ENCODE measurements at places on chromosomes 12 and 14.

GRCh38 chr12:100512692-100513091, 39.0 kb downstream of the NR1H4 start:
- DNase-seq, result no peak

- DNase-seq, result no peak
Measured at GRCh38 chr14:64878837-64879634, 671 bp downstream of the SPTB start.

DNA sequence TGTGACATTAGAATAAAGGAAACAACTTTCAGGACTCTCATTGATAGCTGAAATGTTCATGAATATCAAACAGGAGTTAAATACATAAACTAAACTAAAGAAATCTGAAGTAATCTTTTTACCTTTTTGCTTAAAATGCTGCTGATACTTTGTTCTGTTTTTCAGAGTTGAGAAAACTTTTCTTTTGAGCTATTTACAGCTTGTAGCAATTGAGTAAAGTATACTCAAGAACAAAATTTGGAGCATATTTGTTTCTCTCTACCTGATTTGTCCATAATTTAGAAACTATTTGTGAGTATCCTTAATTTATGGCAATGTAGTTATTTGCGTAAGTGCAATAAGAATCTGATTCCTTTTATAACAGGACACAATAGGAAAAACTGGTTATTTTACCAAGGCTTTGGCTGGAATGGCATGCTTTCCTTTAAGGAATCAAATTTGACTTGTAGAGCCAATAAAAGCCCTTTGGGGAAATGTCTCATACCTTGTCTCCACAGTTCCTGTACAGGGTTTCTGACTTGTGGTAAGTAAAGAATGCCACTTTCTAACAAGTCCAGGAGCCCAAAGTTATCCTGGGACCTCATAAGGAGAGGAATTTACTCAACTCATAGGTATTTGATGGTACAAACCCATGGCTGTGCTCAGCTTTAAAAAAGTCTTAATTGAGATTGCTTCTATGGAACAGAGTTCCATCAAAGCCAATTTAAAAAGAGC, 195.7 kb downstream of the TMEM117 start:
- DNase-seq, result no peak

- no peak for DNase-seq
Measured at GRCh38 chr12:81644503-81644902, 114.6 kb downstream of the PPFIA2 start.

DNA sequence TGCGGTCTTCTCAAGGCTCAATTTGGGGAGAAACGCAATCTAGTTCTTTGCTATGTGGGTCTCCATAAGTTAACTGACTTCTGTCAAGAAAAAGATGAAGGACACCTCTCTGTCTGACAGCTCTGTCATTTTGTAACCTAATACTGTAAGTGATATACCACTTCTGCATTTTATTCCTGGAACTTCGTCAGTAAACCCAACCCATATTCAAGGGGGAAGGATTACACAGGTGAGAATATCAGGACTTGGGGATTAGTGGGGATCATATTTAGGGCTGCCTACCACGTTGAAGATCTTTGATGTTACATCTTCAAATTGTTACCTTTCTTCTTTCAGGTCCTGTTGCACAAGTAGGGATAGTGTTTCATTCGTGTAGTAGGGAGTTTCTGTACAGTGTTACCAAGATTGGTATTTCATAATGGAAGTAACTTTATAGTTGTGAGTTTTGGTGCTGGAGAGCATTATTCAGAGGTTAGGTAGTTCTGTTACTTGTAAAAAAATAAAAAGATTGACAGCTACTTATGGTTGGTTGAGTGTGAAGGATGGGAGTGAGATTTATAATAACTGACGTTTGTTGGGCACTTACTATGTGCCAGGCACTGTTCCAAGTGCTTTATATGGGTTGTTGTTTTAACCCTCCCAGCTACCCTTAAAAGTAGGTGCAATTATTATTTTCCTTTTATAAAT, 1.6 kb downstream of the TMEM260 start:
- no peak for DNase-seq

DNA sequence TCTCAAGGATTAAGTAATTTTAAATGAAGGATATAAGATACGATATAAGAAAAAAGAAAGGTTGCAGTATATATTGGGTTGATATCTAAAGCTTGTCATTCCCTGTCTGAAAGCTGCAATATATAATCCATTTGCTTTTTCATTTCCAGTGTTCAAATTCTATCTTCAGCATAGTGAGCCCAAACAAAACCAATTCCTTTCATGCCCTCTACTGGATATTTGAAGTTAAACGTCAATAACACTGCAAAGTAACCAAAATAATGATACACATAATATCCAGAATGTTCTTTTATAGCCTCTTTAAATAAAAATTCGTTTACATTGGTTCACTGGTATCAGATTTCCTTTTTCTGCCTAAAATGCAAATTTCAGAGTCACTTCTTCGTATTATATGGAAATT, 64.5 kb upstream of the DAAM1 start:
- DNase-seq, result no peak

DNA sequence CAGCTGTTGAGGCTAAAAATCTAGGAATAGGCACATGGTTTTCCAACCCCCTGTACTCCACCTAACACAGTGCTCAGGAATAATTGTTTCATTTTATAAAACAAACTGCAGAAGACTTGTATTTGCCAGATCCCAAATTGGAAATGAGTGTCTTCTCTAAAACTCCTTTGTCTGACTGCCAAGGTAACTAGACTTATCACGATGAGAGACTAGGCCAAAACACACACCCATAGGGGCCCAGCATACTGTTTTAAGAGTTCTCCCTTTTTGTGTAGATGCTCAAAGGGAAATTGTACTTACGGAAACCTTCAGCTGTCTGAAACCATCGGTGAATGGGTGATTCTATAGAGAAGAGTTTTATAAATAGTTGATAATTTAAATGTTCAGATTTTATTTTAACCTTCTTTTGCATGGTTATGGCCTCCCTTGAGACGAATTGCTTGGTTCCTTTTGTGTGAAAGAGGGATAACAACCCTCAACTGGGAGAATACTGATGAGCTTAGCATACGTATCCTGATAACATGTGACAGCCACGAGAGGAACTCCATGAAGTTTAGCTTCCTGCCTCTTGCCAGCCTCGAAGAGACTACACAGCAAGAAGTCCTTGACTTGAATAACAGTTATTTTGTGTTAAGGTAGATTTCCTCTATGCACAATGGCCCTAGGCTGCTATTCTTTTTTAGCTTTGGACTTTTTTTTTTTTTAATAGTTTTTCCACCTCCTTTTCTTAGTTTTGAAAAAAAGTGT, 103.3 kb downstream of the PELI2 start:
- no peak for DNase-seq

DNA sequence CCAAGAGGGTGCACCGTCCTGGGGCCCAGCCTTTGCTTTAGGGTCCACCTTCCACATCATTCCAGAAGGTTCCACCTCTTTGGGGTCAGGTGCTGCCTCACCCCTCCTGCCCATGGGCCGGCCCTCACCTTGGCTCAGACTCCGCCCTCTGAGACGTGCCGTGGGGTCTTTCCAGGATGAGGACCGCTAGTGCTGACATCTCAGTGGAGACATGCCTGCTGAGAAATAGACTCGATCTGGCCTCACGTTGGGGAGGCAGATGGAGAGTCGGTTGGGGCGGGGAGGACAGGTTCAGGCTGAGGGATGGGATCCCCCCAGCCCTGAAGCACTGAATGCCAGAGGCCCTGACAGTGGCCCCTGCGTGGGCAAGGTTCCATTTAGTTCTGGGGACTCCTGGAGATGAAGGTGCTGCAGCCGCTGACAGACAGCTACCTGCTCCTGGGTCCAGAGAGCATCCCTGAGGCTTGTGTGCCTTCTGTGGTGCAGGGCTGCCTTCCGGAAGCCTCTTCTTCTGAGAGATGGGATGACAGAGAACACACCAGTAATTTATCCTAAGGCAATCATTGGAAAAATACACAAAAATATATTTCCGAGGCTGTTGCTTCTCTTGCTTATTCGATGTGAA, 185.3 kb downstream of the KIF26A start:
- DNase-seq, result no peak

GRCh38 chr12:71019282-71019831, 98.8 kb upstream of the PTPRR start:
- DNase-seq, result no peak

GRCh38 chr12:53603804-53604203, 22.4 kb downstream of the ATF7 start:
- DNase-seq, result no peak

GRCh38 chr12:94488463-94488862, 28.8 kb upstream of the CEP83 start:
- no peak for DNase-seq

GRCh38 chr12:113762155-113762881, 203.8 kb downstream of the RBM19 start:
- no peak for DNase-seq

GRCh38 chr12:52965337-52965731, 16.4 kb downstream of the KRT18 start:
- DNase-seq, result no peak

DNA sequence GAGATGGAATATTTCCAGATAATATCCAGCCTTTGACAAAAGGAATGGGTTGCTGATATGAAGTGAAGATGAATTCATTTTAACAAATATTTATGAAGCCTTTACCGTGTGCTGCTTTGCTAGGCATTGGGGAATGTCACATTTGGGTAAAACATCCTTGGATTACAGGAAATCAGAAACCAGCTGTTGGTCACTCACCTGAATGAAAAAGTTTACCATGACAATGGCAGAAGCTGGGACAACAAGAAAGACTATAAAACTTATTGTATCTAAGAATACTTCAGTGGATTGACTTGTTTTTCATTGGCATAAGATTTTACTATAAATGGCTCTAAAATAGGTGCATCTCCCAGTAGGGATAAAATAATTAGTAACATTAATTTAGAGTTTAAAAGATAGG, 19.7 kb downstream of the PPP4R4 start:
- DNase-seq, result no peak

GRCh38 chr12:123149088-123149487, 1.8 kb downstream of the PITPNM2 start:
- DNase-seq, result no peak

Data from iPS DF 19.7 (cell line).